ENCODE measurements at places on chromosomes 1 and 21.

DNA sequence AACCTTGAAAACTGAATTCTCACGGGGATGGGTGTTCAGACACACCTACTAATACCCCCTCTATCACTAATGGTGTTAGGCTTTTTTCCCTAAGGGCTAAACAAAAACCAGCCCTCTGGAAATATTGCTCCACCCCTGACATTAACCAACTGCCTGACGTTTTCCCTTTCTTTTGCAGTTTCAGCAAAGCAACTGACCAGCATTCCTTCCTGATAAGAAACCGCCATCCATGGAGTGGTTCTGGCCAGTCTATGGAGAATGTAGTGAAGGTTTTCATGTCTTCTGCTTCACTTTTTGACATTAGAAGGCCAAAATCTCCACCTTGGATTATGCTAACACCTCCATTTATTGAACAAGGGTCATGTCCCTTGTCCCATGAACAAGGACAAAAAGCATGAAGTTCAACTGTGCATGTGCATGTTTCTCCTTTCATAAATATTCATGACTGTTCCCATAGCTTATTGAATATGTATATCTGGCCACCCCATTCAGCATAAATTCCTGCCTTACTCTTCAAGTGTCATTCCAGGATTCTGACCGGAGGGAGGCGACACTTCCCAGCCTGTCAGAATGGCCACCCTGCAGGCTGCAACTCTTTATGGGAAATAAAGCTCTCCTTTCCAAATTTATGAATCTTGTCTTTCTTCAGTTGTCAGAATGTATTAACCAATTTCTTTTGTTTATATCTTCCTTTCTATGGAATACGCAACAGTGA, 314.3 kb downstream of the HHIPL2 start:
- DNase-seq, result no peak

GRCh38 chr21:35697321-35697808, 363.0 kb downstream of the SETD4 start:
- DNase-seq, result no peak

- DNase-seq, result no peak
Measured at GRCh38 chr1:5661196-5662085, 330.8 kb downstream of the NPHP4 start.

DNA sequence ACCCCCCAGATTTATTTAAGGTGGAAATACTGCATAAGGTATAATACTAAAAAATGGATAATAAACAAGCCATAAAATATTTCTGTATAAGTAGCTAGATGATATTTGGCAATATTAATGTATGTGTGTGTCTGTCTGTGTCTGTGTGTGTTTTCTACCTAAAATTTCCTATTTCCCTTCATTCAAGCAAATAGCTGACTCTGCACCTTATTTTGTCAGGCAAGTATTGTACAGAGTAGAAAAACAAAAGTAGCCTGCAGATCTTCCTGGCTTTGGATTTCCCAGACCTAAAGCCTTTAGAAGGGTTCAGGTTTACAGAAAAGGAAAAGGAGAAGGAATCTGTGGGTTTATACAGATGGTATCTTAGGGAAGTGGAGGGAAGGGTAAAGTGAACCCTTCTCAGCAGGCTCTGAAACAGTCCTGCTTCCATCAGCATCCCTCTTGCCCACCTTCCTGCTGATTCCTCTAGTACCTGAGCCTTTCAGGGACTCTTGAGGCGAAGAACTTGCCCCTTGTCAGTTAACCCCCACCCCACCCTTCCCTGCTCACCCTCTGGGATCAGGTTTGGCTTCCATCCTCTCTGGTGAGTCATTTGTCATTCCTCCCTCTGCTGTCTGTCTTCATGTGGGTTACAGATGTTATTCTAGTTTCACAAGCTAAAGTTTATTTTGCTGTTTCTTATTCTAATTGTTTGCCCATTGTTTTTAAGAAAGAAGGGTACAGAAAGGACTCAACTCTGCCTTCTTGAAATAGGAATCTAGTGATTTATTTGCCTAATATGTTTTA, 21.7 kb upstream of the RGS16 start:
- DNase-seq, result no peak

- no peak for DNase-seq
Measured at GRCh38 chr1:18064534-18064933, 43.1 kb upstream of the IGSF21 start.

GRCh38 chr1:36172017-36172747, 16.2 kb downstream of the MAP7D1 start:
- no peak for DNase-seq

GRCh38 chr1:89545264-89546038, 20.8 kb downstream of the LRRC8B start:
- no peak for DNase-seq

DNA sequence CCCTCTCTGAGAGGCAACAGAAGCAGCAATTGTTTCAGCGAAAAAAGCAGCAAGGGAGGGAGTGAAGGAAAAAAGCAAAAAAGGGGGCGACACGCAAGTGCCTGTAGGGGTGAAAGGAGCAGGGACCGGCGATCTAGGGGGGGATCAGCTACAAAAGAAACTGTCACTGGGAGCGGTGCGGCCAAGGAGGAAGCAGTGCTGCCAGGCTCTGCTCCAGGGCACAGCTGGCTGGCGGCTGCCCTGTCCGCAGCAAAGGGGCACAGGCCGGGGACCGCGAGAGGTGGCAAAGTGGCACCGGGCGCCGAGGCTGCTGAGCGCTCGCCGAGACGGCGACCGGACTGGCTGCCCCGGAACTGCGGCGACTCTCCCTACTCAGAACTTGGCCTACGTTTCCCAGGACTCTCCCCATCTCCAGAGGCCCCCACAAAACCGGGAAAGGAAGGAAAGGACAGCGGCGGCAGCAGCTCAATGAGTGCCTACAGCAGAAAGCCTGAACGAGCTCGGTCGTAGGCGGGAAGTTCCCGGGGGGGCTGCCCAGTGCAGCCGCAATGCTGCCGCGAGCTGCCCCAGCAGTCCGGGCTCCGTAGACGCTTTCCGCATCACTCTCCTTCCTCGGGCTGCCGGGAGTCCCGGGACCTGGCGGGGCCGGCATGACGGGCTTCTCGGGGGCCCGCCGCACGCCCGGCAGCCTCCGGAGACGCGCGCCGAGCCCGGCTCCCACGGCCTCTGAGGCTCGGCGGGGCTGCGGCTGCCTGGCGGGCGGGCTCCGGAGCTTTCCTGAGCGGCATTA, 1.0 kb upstream of the CDKN2C start:
- DNase-seq, result no peak

- DNase-seq, result no peak
Measured at GRCh38 chr1:236888903-236889302, 93.8 kb downstream of the MTR start.

DNA sequence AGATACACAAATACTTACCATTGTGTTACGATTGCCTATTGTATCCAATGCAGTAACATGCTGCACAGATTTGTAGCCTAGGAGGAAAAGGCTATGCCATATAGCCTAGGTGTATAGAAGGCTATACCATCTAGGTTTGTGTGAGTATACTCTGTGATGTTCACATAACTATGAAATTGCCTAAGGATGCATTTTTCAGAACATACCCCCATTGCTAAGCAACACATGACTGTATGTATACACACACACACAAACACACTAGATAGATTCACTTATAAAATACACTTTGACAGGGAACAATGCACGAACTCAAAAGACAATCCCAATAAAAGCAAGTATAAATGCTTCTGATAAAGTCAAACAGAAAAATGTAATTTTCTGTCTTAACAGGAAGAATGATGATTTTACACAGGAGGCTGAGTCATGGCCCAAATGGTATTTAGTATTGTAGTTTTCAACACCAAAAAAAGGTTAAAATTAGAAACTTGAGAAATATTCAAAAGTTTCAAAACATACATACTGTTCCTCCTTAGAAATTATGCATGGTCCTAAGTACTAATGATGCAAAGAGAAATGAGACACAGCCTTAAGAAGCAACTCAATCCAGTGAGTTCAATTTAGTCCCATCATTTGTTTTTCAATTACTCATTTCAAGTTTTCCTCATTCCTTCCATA, 12.2 kb downstream of the FH start:
- DNase-seq, result no peak

- no peak for DNase-seq
Measured at GRCh38 chr1:115676498-115677181, 34.9 kb downstream of the VANGL1 start.

DNA sequence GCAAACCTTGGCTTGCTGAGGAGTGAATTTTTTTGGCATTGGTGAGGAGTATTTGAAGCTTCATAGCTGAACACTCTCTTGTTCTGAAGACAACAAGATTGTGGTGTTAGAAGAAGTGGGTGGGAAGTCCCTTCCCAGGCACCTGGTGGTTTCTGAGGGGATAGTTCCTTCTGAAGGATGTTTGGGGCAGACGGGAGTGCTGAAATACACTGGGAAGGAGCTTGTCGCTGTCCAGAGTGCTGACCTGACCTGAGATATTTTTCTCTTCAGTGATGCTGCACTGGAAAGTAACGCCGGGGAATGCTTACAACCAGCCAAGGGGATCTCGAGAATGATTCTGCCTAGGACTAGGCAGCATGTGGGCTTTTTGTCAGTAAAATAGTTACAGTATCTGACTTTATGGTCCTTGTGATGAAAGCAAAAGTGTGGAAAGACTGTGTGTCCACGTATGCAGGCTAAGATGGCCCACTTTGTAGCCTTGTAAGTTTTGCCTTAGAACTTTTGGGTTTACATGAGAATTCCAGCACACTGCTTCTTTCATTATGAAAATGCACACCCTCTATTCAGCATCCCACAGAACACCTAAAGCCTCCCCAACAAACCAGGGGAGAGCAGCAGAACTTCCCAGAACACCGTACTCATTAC, 33.1 kb upstream of the NFASC start:
- no peak for DNase-seq

- no peak for DNase-seq
Measured at GRCh38 chr1:20200966-20201365, 14.6 kb upstream of the PLA2G2C start.

DNA sequence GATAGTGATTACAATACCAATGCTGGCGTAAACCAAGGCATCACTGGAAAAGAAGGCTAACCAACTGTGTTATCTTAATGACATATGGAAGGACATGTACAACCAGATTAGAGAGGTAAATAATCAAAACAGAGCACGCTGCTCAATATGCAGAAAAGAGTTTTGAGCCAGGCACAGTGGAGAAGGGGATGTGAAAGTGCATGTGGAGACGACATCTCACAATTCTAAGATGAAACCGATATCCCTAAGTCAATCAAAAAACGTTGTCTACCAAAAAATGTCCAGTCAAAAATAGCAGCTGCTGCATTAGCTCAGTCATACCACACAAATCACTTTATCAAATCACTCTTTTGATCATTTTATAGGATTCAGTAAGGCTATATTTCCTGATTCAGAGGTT, 116.3 kb upstream of the OLIG2 start:
- no peak for DNase-seq

DNA sequence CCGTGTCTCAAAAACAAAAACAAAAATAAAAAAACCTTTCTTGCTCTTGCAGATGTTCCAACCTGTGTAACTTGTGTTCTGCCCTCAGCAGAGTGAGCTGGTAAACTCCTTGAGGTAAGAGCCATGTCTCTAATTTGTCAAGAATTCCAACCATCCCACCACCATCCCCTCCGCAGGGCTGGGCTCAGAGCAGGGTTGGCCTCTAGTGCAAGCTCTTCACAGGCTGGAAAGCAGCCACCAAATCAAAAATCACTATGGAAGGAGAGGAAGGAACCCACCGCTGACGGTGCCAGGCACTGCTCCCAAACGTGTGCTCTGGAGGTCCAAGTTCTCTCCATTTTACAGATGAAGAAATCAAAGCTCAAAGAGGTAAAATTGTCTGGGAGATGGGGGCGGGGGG, 9.4 kb downstream of the PLEKHA6 start:
- DNase-seq, result no peak

- no peak for DNase-seq
Measured at GRCh38 chr1:8345621-8346415, 27.9 kb downstream of the SLC45A1 start.

Measured in GOT3 (cell line).